ENCODE measurements at places on chromosomes 4 and X.

GRCh38 chr4:121185960-121186359 lies 21.8 kb upstream of the TNIP3 start:
- DNase-seq = no peak

- DNase-seq = no peak
These were observed 1.9 kb upstream of the TMEM185A start for GRCh38 chrX:149633511-149633910.

GRCh38 chr4:176838601-176839433 lies 46.1 kb upstream of the VEGFC start:
- no peak for DNase-seq

DNA sequence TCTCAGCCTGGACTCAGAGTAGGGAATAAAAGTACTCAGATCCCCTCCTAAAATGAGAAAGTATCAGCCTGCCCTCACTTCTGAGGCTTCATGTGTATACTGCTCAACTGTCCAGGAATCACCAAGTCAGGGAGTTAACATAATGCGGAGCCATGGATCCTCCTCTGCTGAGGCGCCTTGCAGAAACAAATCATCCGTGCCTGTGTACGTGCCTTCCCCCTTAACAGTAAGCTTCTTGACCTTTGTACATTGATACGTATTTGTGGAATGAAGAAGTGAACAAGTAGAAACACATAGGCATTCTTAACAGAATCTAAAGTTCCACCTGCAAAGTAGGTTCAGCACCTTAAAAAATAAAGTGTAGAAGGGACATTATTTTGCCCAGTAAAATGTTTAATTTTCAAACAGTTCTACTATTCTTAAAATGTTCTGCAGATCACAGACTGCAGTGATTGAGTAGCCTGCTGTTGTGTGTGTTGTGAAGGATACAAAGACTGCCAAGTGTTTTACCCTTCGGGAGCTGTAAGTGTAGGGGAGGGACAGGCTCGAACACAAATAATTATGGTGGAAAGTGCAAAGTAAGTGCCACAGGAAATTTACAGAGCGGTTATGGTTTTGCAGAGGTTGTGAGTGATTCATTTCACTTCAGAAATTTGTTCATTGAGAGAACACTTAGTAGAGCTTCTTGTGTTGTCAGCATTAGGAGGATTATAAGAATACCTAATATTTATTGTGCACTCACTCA lies 61.9 kb downstream of the ARHGAP10 start:
- DNase-seq = no peak

- DNase-seq = no peak
These were observed 23.8 kb downstream of the NUDT6 start for GRCh38 chr4:122898370-122899150.

DNA sequence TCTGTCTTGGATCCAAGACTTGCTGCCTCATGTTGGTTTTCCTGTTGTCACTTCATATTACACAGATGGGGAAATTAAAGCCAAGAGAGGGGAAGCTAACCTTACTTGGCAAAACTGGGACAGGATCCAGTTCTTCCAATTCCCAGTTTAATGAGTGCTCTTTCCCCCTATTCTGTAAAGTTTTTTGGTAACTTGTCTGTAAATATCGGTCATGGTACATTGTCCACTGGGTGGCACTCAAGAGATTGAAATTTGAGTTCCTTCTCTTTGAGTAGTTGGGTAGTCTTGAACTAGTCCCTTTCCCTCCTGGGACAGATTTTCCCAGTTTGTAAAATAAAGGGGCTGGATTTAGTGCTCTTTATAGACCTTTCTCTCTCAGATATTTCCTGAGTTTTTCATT lies 12.4 kb upstream of the EOLA2 start:
- DNase-seq = peak; percentile 9

DNA sequence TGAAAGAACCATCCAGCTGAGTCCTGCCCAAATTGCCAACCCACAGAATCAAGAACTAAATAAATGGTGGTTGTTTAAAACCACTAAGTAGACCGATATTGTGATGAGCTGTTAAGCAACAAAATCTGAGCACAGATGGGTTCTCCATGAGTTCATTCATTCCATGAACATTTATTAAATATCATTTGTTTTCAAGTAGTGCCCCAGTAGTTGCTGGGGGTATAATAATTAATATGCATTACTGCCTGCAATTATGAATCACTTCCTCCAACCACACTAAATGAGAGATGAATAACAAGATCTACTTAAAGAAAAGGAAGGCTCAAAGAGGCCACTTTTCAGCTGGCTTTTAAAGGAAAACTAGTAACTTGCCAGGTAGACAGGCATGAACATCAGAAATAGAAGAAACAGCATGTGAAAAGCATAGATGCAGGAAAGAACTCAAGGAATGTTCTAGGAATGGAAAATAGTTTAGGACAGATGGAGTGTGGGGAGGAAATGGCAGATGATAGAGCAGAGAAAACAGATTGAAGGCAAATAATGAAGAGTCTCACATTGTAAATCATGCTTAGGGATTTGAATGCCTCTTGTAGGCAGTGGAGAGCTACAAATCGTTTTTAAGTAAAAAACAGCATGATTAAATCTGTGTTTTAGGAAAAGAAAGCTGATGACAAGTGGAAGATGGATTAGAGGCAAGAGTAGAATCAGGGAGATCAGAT lies 641.7 kb upstream of the DIPK2B start:
- DNase-seq = no peak

GRCh38 chr4:142551517-142552305 lies 294.4 kb downstream of the INPP4B start:
- DNase-seq = no peak

GRCh38 chrX:39667191-39667590 lies 430.6 kb downstream of the BCOR start:
- no peak for DNase-seq

DNA sequence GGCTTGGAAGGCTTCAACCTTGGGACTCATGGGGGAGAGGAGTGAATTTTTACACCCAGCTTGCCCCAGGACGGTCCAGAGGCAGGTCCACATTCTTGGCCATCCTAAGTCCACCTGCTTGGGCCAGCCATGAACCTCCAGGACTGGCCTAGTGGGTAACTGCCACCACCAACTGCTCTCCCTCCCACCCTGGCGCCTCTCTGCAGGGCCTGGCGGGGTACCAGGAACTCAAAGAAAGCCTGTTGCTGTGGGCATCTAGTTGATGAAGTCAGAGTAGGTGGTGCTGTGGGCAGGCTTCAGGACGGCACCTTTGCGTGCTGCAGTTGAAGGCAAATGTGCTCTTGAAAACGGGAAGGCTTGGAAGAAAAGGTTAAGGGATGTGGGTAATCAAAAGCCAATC lies 12.0 kb downstream of the BCOR start:
- DNase-seq = no peak

- DNase-seq = no peak
These were observed 209.9 kb upstream of the HCCS start for GRCh38 chrX:10901290-10901633.

DNA sequence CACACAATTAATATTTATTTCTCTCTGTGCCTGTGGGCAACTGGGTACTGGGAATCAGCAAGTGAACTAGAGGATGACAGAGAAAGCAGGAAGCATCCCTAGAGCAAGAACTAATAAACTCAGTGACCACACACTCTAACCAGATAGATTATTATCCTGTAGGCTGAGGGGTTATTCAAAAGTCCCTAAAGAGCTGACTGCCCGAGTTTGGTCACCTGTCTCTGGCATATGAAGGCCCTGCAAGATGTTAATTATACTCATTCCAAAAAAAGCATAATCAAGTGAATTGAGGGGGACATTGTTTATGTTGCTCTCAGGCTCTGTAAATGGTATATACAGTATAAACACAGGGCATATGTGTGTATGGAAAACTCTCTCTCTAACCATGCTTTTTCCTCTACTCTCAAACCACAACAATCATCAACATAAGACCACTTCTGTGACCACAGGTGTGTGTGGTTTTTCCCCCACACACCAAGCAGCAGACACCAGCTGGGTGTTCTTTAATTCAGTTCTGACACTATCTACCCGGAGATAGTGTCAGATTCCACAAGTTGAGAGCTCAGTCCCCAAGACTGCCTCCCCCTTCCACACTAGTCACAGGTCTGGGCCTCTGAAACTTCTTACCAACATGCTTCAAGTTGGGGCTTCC lies 6.2 kb upstream of the HPSE start:
- no peak for DNase-seq

DNA sequence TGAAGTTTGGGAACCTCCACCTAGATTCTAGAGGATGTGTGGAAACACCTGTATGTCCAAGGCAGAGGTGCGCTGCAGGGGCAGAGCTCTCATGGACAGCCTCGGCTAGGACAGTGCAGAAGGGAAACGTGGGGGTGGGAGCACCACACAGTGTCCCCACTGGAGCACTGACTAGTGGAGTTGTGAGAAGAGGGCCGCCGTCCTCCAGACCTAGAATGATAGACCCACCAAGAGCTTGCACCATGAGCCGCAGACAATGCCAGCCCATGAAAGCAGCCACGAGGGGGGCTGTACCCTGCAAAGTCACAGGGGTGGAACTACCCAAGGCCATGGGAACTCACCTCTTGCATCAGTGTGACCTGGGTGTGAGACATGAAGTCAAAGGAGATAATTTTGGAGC lies 274.5 kb upstream of the FMR1 start:
- DNase-seq = no peak

- no peak for DNase-seq
These were observed 114.4 kb upstream of the NOCT start for GRCh38 chr4:138901177-138901576.

GRCh38 chr4:139630126-139630495 lies 35.5 kb upstream of the MGST2 start:
- no peak for DNase-seq
